DMS153 (cell line): ENCODE measurements at places on chromosomes 6 and 20.

DNA sequence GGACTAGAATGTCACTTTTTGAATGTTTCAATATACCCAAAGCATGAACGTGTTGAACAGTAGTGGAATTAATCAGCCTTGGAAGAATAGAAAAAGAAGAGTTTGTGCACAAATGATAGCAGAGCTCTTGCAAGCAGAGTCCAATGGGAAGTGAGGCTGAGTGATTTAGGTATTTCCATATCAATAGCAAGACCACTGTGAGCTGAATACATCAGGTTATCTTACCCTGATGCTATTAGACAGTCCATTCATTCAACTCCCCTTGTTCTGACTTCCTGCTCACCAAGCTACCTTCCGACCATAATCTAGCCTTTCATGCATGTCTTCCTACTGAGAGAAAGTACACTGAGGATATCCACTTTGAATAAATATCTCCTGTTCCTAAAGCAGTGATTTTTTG lies 349.2 kb upstream of the RNF217 start:
- no peak for DNase-seq

DNA sequence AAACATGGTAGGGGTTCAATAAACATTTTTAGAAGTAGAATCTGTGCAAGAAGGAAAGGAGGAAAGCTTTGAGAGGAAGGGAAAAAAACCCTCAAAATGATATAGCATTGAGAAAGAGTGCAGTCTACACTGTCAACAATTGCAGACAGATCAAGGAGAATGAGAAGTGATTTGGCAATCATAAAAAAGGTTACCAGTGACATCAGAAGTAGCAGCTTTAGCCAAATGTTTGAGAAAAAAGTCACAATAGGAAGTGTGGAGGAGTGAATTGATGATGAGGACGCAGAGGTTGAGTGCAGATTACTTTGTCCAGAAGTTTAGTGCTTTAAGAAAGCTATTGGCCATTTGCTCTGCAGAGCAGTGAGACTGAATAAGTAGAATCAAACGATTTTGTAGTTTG lies 155.0 kb downstream of the GJA1 start:
- no peak for DNase-seq

GRCh38 chr6:35552285-35552917 lies 39.7 kb upstream of the TULP1 start:
- DNase-seq, result no peak

DNA sequence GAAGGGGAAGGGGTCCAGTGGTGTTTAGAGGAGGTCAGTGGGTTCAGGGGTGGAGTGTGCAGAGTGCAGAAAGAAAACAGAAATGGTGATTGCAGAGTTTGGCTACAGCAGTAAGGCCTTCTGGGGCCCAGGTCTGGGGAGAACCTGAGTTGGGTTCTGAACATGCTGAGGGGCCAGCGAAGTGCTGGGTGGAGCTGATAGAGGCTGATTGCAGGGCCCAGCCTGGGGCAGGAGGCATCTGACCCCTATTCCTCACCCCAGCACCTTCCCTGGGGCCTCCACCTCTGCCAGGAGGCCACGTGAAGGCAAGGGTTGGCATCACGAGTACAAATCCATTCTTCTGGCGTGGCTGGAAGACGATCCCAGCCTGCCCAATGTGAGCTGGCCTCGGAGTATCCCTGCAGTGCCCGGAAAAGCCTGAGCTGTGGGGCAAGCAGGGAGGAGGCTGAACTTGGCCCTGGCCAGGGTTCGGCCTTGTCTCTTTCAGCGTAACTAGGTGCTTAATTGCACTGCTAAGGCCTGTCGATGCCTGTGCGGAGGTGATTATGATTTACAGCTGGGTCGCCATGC lies 35.3 kb downstream of the VSTM2L start:
- DNase-seq, result no peak

- no peak for DNase-seq
Measured at GRCh38 chr6:73314577-73315492, 39.2 kb downstream of the DPPA5 start.
